SJCRH30 (cell line): ENCODE measurements at places on chromosomes 1 and 21. TPM values are rescaled to one million over a fixed set of nuclear protein-coding genes. Genes with fewer than 3 reads are reported as not detected.
A peak's percentile ranks its signal among the peaks of the same experiment; 100 is the strongest.

GRCh38 chr1:58903514-58904298 lies 119.9 kb upstream of the JUN start:
- DNase-seq: peak; percentile 56

AMY2A gene
- not detected in 2 replicates for total RNA-seq

DNA sequence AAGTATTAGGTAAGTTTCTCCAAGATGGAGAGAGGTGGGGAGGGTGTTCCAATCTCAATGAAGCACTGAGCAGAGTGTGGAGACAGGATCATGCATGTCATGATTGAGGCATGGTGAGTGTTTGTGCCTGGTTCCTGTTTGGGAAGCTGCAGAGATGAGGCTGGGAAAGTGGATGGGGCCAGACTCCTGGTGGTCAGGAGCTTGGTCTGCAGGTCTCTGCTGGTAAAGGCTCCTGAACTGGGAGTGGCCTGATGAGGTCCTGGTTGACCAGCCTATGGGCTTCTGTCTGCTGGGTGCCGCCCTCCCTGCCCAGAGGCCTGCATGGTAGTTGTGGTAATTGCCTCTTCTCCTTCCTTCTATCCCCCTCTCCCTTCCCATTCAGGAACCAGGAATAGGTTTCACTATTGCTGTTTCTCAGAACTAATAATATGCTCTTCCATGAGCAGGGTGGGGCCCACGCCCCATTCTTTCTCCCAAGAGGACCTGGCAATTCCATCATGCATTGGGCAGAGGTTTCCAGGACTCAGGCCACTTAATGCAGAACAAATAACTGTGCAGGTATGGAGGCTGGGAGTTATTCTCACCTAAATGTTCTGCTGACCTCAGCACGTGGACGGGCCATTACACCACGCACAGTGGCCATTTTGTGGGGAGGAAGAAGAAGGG lies 24.5 kb downstream of the PROK1 start:
- no peak for DNase-seq

DNA sequence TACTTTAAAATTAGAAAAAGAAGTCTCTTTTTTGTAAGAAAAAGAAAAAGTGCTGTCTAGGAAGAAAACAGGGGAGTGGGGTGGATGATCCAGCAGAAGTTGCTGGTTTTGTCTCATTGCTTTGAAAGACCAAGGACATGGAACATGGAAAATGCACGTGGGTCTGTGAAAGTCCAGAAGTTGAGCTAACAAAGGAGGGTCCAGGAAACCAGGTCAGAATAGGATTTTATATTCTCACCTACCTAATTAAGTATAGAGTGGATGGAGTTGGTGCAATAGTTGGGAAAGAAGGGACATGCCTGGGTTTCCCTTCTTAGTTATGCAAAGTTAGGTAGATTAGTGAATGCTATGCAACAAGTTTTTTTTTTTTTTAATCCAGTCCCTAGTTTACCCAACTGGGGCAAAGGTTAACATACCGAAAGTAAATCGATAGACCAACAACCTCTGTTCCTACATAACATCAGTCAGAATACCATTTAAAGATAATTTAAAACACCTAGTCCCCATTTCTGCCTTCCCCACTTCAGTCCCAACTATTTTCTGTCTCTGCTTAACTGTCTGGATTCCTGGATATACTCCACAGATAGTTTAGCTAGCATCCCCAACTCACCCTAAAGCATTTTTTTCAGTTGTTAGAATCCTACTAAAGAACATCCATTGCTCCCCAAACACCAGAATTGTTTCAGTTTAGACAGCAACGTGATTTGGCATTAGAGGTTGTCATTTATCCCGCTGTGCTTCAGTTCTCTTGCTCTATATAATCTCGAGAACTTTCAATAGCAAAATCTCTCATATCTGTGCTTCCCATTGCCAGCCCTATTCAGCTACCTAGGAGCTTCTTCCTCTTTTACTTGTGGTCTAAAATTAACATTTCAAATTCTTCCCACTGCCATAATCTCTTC lies 105.7 kb upstream of the PLPPR5 start:
- no peak for DNase-seq
